Fibroblast of the conjunctiva (primary cell): ENCODE measurements at places on chromosomes 11 and 22.

GRCh38 chr11:62713343-62713742 is 5.9 kb downstream of the GNG3 start:
- no peak for DNase-seq

GRCh38 chr11:102788334-102788995 is 8.0 kb upstream of the MMP10 start:
- DNase-seq: no peak

DNA sequence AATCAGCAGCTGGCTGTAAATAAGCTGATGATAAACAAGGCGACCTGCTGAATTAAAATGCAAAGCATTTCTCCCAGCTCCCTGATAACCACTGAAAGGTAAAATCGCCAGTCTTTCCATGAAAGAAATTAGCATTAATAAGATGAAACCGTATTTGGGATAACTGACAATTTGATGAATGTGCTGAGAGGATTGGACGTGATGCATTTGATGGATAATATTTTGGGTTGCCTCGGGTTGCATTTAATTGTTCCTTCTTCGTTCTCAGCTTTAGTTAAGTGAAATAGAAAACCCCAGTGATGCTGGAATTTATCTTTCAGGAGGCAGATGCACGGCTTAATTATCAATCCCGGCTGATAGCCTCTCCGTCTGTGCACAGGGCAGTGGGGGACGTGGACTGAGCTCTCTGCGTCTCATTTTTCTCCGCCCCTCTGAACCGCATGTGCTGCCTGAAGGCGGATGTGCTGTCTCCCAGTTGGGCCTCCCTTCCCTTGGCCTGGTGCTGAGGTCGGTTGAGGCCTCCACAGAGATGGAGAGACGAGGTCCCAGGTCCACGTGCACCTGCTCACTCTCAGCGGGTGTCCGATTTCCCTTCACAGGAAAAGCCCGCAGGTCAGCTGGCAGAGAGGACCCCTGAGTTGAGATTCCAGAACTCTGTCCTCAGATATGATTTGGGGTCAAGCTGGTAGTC is 846.2 kb downstream of the BRD1 start:
- no peak for DNase-seq

- DNase-seq: no peak
Measured at GRCh38 chr22:31603574-31603973, 58.4 kb downstream of the PISD start.

GRCh38 chr22:46110215-46110614 is 40.1 kb upstream of the PPARA start:
- no peak for DNase-seq

DNA sequence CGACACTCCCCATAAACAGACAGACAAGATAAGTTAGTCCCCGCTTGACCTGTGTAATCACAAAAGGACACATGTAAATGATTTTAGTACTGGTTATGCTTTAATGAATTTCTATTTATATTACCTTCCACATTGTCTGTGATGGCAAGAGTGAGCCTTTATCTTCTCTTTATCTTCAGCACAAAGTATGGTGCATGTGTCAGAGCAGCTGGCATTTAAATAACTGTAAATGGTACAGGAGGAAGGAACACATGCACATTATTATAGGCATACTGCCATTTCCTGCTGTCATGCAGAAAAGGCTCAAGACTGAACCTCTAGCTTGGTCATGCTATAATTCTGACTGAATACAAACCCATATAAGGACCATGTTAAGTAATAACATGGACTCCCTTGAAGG is 1342.7 kb upstream of the TENM4 start:
- DNase-seq: no peak

DNA sequence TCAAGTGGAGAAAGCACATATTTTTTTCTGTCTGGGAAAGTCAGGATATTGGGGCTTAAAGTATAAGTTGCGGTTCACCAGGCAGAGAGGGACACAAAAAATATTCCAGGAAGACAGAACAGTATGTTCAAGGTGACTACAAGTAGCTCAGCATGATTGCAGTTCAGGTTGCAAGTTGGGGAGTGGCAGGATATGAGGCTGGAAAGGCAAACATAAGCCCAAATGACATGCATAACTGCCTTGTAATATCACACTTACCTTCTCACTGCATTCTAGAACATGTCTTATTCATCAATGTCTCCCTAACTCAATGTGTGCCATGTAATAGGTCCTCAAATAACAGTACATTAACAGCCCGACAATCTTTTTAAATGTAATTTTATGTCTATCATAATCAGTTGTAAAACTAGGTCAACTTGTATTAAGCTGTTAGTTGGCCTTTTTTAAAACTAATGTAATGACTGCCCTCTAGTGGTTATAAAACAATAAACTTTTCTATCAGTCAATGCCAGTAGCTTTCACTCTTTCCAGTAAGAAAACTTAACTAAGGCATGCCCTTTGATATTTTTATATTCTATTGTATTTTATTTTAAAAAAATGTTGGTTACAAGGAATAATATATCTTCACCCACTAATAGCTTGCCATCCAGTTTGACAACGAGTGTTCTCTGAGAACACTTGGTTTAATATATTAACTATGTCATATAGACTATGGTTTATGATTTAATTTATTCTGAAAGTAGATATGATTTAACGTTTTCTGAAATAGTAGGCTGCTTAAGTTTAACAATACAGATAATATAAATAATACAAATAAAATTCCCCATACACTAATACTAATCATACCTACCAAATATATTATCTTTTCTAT is 39.4 kb upstream of the CFAP300 start:
- peak; percentile 54 for DNase-seq

GRCh38 chr22:49251371-49251770 is 576.3 kb downstream of the BRD1 start:
- DNase-seq: no peak

GRCh38 chr22:41092847-41093411 is 537 bp downstream of the EP300 start:
- DNase-seq: no peak

- DNase-seq: no peak
Measured at GRCh38 chr22:30238136-30238535, 8.4 kb downstream of the LIF start.

GRCh38 chr11:134055029-134055428 is 13.8 kb upstream of the JAM3 start:
- DNase-seq: no peak

GRCh38 chr22:28375761-28376534 is 303.7 kb downstream of the TTC28 start:
- no peak for DNase-seq

GRCh38 chr22:30221121-30221992 is 25.2 kb downstream of the LIF start:
- DNase-seq: no peak

- no peak for DNase-seq
Measured at GRCh38 chr11:33553486-33553885, 147.1 kb downstream of the C11orf91 start.

- DNase-seq: no peak
Measured at GRCh38 chr22:23067691-23068090, 2.6 kb upstream of the GNAZ start.

DNA sequence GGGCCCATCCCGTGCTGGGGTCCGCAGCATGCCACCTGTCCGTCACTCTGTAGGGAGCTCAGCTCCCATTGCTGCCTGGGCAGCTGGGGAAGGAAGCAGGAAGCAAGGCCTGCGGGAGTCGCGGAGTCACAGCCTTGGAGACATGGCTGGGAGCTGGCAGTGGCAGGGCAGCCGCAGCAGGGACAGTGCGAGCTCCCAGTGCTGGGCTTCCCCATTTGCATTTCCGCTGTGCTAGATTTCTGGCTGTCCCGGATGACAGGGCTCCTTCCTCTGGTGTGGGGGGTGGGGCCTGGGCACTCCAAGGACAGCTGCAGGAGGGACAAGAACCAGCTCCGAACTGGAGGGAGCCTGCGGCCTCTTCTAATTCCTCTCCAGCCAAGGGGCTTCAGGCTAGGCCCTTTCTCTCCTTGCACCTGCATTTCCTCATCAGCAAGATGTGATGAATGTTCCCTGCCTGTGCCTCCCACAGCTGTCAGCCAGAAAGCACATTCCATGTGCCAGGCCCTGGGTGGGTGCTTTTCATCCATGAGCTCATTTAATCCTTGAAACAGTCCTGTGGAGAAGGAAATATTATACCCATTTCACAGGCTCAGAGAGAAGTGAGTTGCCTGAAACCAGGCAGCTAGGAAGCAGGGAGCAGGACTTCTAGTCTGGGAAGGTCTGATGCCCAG is 48.0 kb downstream of the MYO7A start:
- DNase-seq: no peak

DNA sequence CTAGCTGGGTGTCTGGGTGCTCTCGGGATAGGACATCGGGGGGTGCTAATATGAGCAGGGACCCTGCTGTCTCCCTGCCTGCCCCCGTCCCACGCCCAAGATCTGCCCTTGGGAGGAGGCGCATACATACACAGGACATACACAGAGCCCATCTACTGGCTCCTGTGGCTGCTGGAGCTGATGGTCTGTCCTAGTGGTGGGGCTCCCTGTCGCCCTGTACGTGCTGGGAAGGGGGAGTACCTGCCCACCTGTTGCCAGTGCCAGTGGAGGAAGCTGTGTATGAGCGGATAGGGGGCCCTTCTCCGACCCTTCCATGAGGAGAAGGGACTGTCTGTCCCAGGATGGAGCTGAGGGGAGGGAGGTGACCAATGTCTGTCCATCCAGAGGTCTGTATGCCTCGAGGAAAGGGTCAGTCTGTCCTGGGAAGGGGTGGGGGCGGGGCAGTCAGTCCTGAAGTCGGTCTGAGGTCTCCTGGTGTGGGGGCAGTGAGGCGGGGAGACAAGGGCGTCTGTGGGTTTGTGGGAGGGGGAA is 952 bp downstream of the TBC1D10A start:
- no peak for DNase-seq

- DNase-seq: no peak
Measured at GRCh38 chr22:50684986-50685385, 12.4 kb downstream of the SHANK3 start.

GRCh38 chr11:131693756-131694155 is 323.3 kb downstream of the NTM start:
- no peak for DNase-seq

- DNase-seq: no peak
Measured at GRCh38 chr11:118882491-118882890, 1.2 kb upstream of the CXCR5 start.

DNA sequence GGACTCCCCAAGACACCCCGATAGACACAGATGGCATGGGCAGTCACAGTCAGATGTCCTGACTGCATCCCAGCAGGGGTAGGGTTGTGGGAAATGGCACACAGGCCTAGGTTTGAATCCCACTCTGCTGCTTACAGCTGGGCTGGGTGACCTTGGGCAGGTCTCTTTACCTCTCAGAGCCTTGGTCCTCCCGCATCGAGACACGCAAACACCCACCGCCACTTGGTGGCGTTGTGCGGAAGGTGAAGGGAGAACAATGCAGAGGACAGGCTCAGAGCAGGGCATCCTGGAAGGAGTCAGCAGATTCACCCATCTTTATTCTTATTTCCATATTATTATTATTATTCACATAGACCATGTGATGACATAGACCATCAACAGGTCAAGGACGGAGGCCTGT is 140.5 kb downstream of the MIAT start:
- no peak for DNase-seq

GRCh38 chr11:22405377-22405776 is 67.2 kb downstream of the SLC17A6 start:
- no peak for DNase-seq

DNA sequence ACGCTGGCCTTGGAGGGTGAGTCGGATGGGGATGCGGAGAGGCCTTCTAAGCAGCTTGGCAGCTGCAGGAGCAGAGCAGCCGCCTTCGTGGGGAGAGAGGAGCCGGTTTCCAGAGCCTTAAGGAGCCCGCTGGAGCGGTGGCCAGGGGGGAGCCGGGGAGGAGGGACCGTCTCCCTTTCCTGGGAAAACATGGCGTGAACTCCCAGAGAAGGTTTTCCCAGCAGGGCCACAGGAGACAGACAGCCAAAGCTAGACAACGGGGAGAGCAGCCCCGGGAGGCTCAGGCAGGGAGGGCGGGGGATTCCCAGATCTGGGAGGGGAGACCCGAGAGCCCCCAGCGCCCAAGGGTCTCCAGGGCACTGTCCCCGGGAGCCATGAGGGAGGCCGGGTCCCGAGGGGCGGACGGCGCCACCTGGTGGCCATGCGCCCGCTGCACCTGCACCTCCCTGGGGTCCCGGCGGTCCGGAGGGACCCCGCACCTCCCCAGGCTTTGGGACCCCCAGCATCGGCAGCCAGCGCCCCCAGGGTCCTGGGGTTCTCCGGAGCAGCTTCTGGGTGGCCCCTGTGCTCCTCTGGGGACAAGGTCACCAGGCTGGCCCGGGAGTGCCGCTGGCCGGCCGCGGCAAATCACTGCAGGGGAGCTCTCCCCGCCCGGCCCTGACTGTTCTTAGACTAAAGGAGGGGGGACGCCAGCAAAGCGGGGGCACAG is 2.4 kb upstream of the SYT8 start:
- no peak for DNase-seq

DNA sequence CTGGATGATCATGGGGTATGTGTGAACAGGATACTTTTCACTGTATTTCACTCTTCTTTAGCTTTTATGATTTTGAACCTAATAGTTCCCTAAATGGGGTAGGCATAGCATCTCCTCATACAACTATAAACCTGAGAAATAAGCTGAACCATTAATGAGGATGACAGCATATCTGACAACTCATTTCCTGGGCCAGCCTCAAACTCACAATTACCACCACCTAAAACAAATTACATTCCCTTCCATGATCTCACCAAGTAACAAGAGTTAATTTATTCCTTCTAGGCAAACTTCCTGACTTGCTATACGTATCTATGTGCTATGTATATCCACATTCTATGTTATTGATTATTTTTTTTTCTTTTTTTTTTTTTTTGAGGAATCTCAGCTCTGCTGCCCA is 23.0 kb downstream of the SIK3 start:
- no peak for DNase-seq

- DNase-seq: no peak
Measured at GRCh38 chr11:69293819-69294505, at the start of gene MYEOV. MYEOV (plus strand) TSS chr11:69294155; CDS start chr11:69295355, 1,200 bp downstream.

DNA sequence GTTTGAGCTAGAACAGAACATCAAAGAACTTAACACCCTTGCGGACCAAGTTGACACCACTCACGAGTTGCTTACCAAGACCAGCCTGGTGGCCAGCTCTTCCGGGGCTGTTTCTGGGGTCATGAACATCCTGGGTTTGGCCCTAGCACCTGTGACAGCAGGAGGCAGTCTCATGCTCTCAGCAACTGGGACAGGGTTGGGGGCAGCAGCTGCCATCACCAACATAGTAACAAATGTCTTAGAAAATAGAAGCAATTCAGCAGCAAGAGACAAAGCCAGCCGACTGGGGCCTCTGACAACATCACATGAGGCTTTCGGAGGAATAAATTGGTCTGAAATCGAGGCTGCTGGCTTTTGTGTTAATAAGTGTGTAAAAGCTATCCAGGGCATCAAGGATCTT is 8.7 kb downstream of the APOL5 start:
- DNase-seq: no peak

- no peak for DNase-seq
Measured at GRCh38 chr11:120228794-120229384, 11.1 kb upstream of the POU2F3 start.

GRCh38 chr22:29887358-29887757 is 4.4 kb downstream of the MTMR3 start:
- DNase-seq: no peak

GRCh38 chr11:124900464-124900863 is 2.8 kb upstream of the ROBO4 start:
- DNase-seq: peak; percentile 75

- DNase-seq: peak; percentile 56
Measured at GRCh38 chr11:24238771-24239645, 257.8 kb upstream of the LUZP2 start.

- no peak for DNase-seq
Measured at GRCh38 chr11:126662035-126662790, 306.7 kb downstream of the ST3GAL4 start.

GRCh38 chr22:46681010-46681409 is 57.0 kb downstream of the CERK start:
- no peak for DNase-seq
